ENCODE measurements at places on chromosomes 2 and 18.

DNA sequence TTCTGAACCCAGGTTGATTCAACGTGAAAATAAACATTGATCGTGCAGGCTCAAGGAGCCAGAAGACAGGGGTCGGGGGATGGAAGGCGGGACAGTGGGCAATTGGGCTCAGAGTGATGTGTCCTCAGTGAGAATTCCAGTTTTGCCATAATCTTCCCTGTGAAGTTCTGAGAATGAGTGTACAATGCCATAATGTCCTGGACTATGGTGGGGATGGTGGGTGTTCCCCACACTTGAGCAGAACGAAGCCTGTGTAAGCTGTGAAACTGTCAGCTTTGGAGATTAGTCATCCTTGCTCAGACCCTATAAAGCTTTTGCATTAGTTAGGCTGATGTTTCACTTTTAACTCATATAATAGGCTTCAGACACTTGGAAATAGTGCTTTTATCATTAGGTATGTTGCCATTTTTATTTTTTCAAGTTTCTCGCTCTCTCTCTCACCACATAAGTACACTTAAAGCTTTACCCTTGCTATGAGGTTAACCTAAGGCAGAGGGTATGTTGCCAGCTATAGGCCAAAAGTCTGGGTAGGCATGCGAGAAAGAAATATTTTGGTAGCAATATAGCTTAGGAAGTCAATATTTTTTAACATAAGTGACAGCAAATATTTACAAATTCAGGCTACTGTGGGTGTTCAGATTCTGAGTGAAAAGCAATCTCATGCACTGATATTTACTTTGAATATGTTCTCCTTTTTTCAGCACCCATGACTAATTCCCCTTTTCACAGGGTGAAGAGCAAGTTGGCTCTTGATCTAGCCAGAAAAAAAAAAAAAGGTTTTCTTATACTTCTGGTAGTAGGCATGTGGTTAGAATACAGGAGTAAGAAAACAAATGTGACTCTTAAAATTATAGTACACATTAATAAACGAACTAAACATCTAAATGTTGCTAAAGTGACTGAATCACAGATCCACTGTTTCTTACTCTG, 47.2 kb downstream of the CDC42EP3 start:
- no peak for DNase-seq

GRCh38 chr2:95301186-95301585, 4.0 kb downstream of the KCNIP3 start:
- no peak for DNase-seq

GRCh38 chr2:235793163-235793752, 299.4 kb downstream of the AGAP1 start:
- DNase-seq, result no peak

- DNase-seq, result no peak
Measured at GRCh38 chr2:68448671-68449653, 18.1 kb downstream of the FBXO48 start.

GRCh38 chr2:224366267-224366844, 35.6 kb downstream of the FAM124B start:
- no peak for DNase-seq

- DNase-seq, result no peak
Measured at GRCh38 chr2:19036091-19036490, 322.3 kb downstream of the OSR1 start.

DNA sequence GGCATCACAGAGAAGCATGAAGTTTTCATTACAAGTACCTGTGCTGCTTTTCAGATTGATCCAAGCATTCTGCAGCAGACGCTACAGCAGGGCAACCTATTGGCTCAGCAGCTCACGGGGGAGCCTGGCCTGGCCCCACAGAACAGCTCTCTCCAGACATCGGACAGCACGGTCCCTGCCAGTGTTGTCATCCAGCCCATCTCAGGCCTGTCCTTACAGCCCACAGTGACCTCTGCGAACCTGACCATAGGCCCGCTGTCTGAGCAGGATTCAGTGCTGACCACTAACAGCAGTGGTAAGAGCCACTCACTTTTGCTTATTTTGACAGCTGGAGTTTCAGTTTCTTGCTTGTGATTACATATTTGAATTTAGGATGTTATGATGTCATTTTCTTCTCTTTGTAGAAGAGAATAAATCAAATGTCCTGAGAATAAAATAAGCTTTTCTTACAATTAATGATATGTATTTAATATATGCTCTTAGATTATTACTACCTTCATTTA, 104.9 kb downstream of the ZNF236 start:
- DNase-seq, result no peak

- no peak for DNase-seq
Measured at GRCh38 chr2:222892321-222892720, 31.5 kb downstream of the ACSL3 start.

DNA sequence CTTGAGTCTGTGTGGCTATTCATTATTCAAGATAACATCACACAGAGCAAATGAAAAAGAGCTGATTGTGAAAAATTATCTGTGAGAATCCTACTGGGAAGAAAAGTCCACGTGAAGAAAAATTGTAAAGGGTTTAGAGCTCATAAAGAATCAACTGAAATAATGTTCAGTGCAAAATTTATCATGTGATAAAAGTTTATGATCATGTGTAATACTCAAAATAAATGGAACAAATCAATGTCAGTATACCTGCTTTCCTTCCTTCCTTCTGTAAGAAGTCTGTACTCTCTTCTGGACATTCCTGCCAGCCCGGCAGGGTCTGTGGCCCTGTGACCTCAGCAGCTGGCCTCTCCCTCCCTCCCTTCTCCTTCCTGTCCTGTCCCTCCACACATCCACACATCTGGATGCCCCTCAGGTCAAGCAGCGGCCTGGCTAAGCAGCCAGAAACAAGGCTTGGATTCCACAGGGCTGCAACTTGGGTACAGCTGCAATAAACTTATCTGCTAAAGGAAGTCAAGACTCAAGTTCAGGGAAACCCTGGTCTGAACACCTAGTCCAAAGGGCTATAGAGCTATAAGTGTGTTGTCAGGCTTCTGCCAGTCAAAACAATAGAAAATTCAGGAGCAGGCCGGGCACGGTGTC, 172.1 kb downstream of the MREG start:
- no peak for DNase-seq

- DNase-seq, result no peak
Measured at GRCh38 chr18:57077786-57078552, 68.9 kb upstream of the BOD1L2 start.

GRCh38 chr2:221501210-221501882, 70.8 kb downstream of the EPHA4 start:
- DNase-seq, result no peak

GRCh38 chr2:13480057-13480456, 763.3 kb downstream of the TRIB2 start:
- no peak for DNase-seq

GRCh38 chr2:191280290-191280689, 35.1 kb downstream of the MYO1B start:
- DNase-seq, result no peak

GRCh38 chr2:11196246-11196645, 41.0 kb downstream of the SLC66A3 start:
- no peak for DNase-seq

GRCh38 chr2:60629801-60630385, 76.4 kb upstream of the BCL11A start:
- no peak for DNase-seq

GRCh38 chr2:217444932-217445331, 557.9 kb downstream of the TNS1 start:
- no peak for DNase-seq

DNA sequence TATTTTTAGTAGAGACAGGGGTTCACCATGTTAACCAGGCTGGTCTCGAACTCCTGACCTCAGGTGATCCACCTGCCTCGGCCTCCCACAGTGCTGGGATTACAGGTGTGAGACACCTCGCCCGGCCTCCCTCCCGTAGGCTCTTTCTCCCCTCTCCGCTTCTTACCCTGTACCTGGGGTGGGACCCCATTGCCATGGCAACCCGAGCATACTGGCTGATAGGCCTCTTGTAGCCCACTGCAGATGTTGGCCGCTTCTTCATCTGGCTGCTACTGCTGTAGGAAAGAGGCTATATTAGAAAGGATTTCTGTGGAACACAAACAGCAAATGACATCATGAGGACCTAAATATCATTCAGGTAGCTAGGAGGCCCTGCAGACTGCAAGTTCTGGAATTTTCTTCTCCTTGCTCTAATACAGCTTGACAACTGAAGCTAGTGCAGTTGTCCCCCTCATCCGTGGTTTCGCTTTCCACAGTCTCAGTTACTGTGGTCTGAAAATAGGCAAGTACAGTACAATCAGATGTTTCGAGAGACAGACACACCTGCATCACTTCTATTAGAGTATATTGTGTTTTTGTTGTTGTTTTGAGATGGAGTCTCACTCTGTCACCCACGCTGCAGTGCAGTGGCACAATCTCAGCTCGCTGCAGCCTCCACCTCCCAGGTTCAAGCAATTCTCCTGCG, 51.6 kb upstream of the ASXL2 start:
- DNase-seq, result no peak

GRCh38 chr18:43222501-43222900, 54.8 kb downstream of the SYT4 start:
- DNase-seq, result no peak

- no peak for DNase-seq
Measured at GRCh38 chr2:208618220-208618619, 211.6 kb downstream of the PTH2R start.

GRCh38 chr2:150480971-150481830, 6.3 kb downstream of the RND3 start:
- no peak for DNase-seq

DNA sequence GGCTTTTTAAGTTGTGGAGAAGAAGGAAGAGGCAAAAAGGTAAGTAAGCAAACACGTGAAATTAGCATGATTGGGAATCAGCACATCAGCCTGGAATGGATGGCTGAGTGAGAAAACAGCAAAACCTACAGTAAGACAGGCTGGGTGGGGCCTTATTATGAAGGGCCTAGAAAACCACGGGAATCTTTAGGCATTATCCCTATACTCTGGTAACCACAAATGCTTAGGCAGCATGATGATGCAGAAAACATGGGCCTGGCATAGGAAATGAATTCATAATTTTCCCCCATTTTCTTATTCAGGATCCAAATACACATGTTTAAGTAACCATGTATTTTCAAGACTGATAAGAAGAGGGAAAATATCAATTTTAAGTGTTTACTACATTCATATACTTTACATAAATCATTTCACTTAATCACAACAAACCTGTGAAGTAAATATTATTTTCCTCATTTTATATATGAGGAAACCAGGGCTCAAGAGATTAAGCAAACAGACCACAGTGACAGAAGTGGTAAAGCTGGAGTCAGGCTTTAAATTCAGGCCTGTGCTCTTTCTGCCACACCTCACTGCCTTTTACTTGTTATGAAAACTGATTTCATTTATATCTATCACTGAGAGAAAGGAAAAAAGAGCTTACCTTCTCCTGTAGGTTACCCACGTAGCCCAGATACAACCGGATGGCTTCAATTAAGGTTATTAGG, 4.0 kb downstream of the TMEM17 start:
- no peak for DNase-seq

DNA sequence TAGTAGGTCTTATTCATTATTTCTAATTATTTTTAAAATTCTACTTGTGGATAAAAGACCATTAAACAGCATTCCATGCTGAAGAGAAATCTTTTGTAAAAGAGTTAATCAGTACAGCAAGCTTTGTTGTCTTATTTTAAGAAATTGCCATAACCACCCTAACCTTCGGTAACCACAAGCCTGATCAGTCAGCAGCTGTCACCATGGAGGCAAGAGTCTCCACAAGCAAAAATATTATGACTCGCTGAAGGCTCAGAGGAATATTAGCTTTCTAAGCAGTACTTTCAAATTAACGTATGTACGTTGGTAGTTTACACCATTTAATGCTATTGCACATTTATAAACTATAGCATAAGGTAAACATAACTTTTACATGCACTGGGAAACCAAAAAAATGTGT, 650.5 kb upstream of the LINC00305 start:
- DNase-seq, result no peak

- no peak for DNase-seq
Measured at GRCh38 chr2:197273485-197273884, 37.1 kb downstream of the ANKRD44 start.

GRCh38 chr2:160719116-160719515, 225.5 kb upstream of the RBMS1 start:
- no peak for DNase-seq

DNA sequence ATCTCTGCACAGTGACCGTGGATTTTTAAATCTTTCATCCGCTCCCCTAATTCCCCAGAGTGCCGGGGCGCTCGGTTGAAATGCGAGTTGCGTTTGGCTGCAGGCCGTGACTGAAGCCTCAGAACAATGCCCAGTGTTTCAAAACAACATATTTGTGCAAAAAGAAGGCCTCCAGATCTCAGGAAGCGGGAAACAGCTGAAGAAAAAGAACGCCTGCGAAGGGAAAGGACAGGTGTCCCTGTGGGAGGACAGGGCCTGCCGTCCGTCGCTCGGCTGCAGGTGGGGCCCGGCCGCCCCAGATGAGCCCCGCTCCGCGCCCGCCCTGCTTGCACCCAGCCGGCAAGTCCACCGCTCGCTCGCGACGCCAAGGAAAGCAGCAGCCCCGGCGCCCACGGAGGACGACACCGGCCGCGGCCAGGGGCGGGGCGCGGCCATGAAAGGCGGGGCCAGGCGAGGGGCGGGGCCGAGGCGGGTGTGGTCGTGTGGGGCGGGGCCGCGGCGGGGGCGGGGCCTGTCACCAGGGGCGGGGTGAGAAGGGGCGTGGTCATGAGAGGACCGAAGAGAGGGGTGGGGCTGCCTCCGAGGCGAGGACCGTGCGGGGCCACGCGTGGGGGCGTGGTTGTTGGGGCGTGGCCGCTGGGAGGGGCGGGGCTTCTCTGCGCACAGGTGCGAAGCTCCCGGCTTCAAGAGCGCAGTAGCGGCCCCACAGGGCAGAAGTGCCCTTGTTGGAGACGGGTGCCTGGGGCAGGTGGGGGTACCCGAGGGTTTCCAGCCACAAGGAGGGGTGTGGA, 17.6 kb upstream of the BOK start:
- peak; percentile 60 for DNase-seq

- DNase-seq, result no peak
Measured at GRCh38 chr2:177262958-177263450, 1.5 kb downstream of the NFE2L2 start.

GRCh38 chr2:120437604-120438000, 91.7 kb downstream of the INHBB start:
- no peak for DNase-seq

DNA sequence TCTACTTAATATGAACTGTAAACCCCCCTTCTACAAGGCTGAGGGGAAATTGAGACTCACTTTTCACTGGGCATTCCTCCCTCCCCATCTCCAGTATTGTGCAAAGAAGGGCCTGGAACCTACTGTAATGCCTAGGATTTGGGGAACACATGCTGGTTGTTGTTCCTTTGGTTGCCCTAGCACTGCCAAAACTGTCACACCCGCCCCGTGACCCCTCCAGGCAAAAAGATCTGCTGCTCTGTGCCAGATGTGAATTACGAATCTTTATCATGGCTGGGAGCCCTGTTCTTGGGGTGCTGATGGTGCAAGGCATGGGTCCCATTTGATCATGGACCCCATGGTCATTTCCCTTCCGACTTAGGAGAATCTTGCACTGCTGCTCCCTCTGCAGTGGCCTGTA, 95.4 kb downstream of the CABLES1 start:
- DNase-seq, result no peak

- no peak for DNase-seq
Measured at GRCh38 chr2:48247206-48247605, 282.7 kb upstream of the STON1 start.
